B cell (primary cell): ENCODE measurements at places on chromosomes 5 and 9. TPM values are rescaled to one million over a fixed set of nuclear protein-coding genes. Genes with fewer than 3 reads are reported as not detected.

HTR1A gene
- not detected in 2 replicates for total RNA-seq

GRCh38 chr9:22026696-22027095 is 17.6 kb upstream of the CDKN2B start:
- no peak overlapping the region for H3K27ac ChIP-seq
- H3K4me3 ChIP-seq = no peak overlapping the region
- H3K4me1 ChIP-seq = peaks cover 6% of the 10 kb centered on the region
- no peak for DNase-seq
- no peaks in the 10 kb centered on the region for H3K27me3 ChIP-seq

DNA sequence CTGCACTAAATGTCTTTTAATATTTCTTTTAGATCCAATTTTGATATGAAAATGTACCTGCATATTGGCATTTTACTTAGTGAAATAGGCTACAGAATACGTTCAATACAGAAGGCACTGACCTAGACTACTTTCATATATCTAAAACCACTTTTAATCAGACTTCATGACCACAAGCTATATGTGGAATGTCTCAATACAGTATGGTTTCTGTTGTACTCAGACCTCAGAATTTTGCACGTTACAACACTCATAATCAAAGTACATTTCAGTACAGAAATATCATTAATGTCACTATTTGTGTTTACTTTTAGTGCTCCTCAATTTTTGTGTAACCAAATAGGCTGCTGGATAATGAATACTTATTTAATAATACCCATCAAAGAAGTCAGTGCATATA is 74.8 kb downstream of the MEF2C start:
- peaks cover 25% of the 10 kb centered on the region for H3K4me1 ChIP-seq
- H3K27ac ChIP-seq = no peak overlapping the region
- no peak for DNase-seq
- H3K36me3 ChIP-seq = peaks cover 2% of the 10 kb centered on the region
- H3K27me3 ChIP-seq = no peaks in the 10 kb centered on the region

DNA sequence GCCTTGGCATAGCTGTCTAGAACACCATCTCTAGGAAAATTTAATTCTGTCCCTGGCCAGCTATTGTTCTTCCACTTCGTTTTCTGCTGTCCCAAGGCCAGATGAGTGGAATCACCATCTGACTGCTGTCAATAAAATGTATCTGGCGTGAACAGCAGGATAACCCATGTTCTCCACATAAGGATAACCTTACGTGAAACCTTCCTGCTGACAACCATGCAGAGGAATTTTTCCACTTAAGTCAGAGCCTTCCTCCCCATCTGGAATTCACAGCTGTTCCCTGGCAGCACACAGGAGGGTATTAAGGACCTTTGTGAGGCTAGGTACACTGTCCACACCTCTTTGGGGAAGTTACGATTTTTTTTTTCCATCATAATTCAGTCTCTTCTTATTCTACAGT is 28.6 kb downstream of the RNF44 start:
- no peaks in the 10 kb centered on the region for H3K4me1 ChIP-seq
- no peak for DNase-seq
- H3K36me3 ChIP-seq = peaks cover 3% of the 10 kb centered on the region
- H3K27me3 ChIP-seq = no peaks in the 10 kb centered on the region
- no peak overlapping the region for H3K27ac ChIP-seq
- no peak overlapping the region for H3K4me3 ChIP-seq

SPATA31D4 gene
- not detected in 2 replicates for total RNA-seq

- H3K27ac ChIP-seq = no peak overlapping the region
- H3K36me3 ChIP-seq = no peaks in the 10 kb centered on the region
- no peak overlapping the region for H3K4me3 ChIP-seq
- no peaks in the 10 kb centered on the region for H3K27me3 ChIP-seq
Measured at GRCh38 chr5:104513121-104513602, 950.6 kb upstream of the NUDT12 start.

- no peak for DNase-seq
- H3K27me3 ChIP-seq = no peaks in the 10 kb centered on the region
- H3K4me3 ChIP-seq = no peak overlapping the region
- H3K36me3 ChIP-seq = no peaks in the 10 kb centered on the region
Measured at GRCh38 chr9:109604781-109605180, 106.7 kb upstream of the PTPN3 start.

DNA sequence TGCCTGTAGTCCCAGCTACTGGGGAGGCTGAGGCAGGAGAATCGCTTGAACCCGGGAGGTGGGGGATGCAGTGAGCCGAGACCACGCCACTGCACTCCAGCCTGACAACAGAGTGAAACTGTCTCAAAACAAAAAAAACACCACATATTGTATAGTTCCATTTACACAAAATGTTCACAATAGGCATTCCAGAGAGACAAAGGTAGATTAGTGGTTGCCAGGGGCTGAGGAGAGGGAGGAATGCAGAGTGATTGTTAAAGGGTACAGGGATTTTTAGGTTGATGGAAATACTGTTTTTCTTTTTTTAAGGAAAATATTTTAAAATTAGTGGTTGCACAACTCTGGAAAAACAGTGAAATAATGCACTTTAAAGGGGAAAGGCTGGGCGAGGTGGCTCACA is 19.6 kb downstream of the ETF1 start:
- DNase-seq = no peak
- H3K36me3 ChIP-seq = peaks cover 5% of the 10 kb centered on the region
- no peak overlapping the region for H3K27ac ChIP-seq
- H3K4me1 ChIP-seq = no peaks in the 10 kb centered on the region
- no peak overlapping the region for H3K4me3 ChIP-seq
- no peaks in the 10 kb centered on the region for H3K27me3 ChIP-seq

ZNF618 gene
- total RNA-seq = 2.5 and 3.0 TPM in 2 replicates

GRCh38 chr9:89512382-89512781 is 14.5 kb upstream of the SEMA4D start:
- H3K27ac ChIP-seq = no peak overlapping the region
- DNase-seq = no peak
- no peak overlapping the region for H3K4me3 ChIP-seq
- no peaks in the 10 kb centered on the region for H3K27me3 ChIP-seq
